ENCODE measurements at places on chromosomes 6 and 20.

- no peak for DNase-seq
These were observed 61.3 kb upstream of the EPB41L1 start for GRCh38 chr20:36093025-36093803.

DNA sequence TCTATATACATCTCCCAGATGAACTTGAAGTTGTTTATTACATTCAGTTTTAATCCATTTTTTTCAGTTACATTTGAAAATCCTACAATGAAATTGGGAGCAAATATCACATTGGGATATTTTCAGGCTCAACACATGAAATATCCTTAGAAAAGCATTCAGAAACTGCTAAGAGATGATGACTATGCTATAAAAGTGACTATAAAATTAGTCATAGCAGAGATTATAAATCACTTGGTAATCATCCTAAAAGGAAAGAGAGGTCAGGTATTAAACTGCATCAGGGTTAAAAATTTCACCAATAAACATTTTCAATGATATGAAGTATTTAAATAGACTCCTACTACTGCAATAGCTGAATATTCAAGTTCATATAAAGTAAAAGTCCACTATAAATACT lies 987.7 kb downstream of the GRIK2 start:
- no peak for DNase-seq

DNA sequence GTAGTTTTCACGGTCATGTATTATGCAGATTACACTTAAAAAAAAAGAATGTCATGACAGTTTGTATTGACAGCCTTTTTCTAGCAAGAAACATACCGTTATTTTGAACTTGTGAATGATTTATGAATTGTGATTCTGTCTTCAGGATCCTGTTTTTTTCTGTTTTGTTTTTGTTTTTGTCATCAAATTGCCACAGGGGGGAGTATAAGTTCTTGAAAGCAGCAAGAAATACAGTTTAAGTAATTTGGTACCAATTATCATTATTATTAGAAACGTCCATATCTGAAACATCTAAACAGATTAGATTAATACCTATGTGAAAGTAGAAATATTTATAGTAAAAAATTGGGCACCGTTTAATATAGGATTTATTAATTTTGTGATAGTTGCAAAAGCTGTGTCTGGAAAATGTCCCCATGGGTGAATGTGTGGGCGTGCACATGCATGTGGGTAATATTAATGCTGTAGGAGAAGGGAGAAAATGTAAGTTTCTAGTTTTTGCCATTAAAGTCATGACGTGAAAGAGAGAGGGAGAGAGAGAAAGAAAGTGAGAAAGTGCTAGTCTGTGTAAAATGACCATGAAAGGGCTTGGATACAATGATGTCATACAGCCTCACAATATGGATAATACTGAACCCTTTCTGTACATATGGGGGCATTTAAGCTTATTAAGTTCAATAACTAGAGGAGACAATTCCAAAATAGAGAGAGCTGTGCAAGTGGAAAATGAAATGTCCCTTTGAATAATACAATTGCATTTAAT lies 9.4 kb upstream of the CCN2 start:
- no peak for DNase-seq

DNA sequence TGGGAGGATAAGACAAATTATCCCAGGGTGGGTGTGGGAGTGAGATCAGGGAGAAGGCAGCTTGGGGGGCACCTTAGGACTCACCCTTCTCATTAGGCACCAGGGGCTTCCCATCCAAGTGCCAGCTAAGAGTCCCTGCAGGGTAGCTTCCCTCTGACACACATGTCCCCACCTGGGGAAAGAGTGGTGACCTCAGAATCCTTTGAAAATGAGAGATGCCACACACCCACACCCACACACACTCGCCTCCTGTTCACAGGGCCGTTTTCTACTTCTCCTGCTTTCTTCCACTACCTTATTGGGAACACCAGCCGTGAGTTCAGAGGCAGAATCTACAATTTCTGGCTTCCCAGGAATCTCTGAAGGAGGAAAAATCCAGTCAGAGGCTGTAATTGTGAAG lies 1.0 kb downstream of the AGER start:
- DNase-seq = no peak

DNA sequence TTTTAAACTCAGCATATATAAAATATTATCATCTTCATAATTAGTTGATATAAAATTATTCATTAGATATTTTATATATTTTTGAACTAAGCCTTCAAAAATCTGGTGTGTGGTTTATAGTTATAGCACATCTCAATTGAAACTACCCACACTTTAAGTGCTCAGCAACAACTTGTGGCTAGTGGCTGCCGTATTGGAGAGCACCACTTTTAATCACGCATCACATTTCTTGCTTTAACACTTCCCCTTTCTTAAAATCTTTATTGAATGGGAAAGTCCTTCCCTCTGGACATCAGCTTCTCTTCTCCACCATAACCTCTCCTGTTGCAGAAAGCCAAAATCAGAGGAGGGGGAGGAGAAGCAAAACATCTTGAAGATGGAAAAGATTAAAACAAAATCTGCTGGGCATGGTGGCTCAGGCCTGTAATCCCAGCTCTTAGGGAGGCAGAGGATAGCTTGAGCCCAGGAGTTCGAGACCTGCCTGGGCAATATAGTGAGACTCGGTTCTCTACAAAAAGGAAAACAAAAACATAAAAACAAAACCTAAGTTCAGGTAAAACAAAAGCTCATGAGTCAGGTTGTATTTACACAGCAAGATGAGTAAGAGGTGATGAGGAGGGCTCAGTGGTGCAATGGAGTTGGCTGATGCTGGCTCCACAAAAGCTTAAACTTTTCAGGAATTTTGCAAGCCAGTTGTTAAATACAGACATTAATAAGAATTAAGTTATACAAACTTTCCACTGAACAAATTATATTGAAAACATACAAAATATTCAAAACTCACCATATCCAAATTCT lies 237.0 kb upstream of the SUPT3H start:
- no peak for DNase-seq

DNA sequence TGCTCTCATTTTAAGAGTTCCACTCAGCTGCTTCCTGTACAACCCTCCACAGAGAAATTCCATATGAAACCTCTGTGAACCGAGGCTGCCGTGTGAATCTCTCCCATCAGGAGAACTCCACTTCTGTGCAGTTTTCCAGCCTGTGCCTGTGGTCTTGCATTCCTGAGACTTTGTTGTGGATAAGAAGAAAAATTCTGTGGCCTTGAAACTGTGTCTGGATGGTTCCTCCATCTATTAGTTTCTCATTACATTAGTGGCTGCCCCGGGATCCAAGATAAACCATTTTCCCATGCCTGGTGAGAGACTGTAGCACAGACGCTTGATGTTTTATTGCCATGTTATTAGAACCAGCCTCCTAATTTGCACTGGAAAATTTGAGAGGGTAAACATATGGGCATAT lies 40.8 kb upstream of the TIAM2 start:
- DNase-seq = no peak

DNA sequence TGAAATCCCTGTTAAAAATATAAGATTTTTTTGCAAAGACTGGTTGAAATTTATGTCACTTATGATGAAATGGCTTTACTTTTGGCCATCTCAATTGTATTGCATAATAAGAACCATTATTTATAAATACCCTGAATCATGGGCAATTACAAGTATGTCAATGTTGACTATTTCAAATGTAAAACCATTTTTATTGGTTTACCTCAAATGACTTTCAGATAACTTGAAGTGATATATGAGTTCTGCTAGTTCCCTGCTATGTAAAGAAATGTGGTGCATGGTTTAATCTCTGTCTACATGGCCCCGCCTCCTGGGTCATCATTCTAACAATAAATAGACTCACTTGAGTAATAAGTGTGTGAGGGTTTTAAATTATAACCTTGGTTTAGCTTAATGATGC lies 275.6 kb upstream of the PREP start:
- DNase-seq = no peak

- DNase-seq = no peak
These were observed 929.5 kb downstream of the KIF16B start for GRCh38 chr20:15643713-15644112.

Measured in stimulated activated CD4-positive, alpha-beta T cell treated with anti-CD3 and anti-CD28 coated beads, Interleukin-1b, Interleukin-23, amount 100 ng/mL, for 1 hour (primary cell).